NCI-H524 treated with DMSO at 0.1 percent for 48 hours (cell line): ENCODE measurements at places on chromosomes 3 and 15.

DNA sequence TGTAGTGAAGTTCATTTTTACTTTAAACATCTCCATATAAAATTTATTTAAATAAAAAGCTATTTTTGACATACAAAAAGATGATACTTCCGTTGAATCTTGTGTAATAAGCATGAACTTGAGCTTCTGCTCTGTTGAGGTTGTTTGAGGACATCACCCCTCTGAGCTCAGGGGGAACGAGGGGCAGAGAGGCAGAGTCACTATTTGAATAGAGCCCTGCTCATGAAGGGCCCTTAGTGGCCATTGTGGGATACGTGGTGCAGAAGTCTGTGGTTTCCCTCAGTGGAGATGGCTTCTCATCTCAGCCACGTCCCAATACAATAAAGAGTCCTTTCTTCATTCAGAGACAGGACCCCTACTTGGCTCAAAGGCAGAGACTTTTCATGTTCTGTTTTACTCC is 10.6 kb downstream of the CEMIP start:
- no peak for DNase-seq

DNA sequence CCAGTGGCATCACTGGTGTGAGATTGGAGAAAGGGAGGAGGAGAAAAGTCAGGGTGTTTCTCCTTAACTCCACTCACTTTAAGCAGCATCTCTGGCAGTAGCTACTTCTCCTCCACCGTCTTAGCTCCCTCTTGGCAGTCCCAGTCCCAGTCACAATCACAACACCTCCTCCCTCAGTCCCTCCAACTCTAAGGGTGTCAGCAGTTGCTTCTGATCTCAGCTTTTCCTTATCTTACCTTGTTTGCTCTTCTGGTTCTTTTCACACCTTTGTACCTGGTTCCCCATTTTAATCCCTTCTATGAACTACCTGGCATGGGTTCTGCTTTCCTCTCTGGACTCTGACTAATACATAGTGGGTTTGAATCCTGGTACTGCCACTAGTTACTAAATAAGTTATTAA is 188.3 kb upstream of the CTDSPL start:
- DNase-seq = no peak

- DNase-seq = no peak
These were observed 329.0 kb downstream of the OCA2 start for GRCh38 chr15:27770086-27770607.

GRCh38 chr3:114151091-114151490 is 27.8 kb downstream of the DRD3 start:
- DNase-seq = peak; percentile 13

GRCh38 chr15:100034191-100034590 is 301.0 kb upstream of the LYSMD4 start:
- no peak for DNase-seq

- no peak for DNase-seq
These were observed 33.6 kb downstream of the SSUH2 start for GRCh38 chr3:8610951-8611350.

DNA sequence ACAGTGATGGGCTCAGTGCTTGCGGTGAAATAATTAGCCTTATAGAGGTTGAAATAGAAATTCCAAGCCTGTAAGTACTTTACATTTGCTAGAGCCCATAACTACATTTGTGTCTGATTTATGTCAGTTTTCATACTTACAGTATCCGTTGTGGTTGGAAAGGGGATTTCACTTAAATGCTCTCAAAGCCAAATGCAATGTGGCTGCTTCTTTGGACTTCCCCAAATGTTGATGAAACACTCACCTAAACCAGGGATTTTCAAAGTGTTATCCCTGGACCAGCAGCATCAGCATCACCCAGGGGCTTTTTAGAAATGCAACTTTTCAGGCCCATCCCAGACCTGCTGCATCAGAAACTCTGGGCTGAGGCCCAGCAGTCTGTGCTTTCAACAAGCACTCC is 378.7 kb downstream of the MCTP2 start:
- DNase-seq = no peak

DNA sequence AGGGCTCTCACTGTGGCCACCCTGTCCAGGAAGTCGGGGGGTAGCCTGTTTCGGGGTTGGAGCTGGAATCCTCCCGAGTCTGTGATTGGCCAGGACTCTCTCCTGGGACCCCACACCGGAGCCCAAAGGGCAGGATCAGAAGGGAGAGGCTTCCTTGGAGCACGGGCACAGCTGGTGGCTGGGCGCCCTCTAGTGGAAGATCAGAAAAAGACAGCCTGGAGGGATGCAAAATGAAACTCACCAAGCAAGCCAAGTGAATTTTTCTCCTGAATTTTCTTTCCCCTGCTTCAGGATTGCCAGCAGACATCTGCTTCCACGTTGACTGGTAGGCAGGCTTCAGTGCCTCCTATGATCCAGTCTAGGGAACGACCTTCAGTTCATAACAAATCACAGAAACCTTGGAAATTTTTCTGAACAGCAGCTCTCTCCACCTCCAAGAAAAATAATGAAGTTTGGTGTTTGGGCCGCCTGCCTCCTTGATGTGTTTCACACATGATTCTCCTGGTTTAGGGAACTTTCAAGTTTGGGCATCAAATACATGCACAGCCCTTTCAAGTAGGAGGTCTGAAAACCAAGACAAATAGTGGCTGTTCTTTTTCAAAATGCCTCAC is 224.6 kb downstream of the VPS13C start:
- DNase-seq = peak; percentile 20

GRCh38 chr3:196210673-196211556 is at the start of gene ZDHHC19:
Gene ZDHHC19 (minus strand): TSS chr3:196211400. CDS start chr3:196211315, 85 bp downstream.
- no peak for DNase-seq

DNA sequence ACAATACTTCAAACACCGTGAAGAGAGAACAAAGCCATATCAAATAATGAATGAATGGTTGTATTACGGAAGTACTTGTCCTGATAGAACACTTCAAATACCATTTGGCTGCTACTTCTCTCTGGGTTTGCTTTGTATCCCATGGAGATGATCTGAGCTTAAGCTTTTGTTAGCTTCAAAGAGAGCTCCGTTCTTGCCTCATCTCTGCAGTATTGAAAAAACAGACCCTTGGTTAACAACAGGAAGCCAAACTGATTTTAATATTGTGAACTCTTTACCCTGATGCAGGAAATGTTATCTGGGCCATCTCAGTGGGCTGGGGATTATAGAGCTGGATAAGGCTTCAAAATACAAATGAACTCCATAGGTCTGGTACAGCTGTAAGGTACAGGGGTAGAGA is 101.0 kb downstream of the CHL1 start:
- no peak for DNase-seq

DNA sequence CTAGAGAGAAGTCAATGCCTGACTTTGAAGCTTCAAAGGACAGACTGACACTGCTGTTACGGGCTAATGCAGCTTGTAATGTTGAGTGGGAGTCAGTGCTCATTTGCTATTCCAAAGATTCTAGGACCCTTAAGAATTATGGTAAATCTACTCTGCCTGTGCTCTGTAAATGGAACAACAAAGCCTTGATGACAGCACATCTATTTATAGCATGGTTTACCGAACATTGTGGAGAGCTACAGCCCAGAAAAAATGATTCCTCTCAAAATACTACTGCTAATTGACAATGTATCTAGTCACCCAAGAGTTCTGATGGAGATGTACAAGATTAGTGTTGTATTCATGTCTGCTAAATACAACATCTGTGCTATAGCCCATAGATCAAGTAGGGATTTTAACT is 262.3 kb downstream of the EPHA6 start:
- DNase-seq = no peak

DNA sequence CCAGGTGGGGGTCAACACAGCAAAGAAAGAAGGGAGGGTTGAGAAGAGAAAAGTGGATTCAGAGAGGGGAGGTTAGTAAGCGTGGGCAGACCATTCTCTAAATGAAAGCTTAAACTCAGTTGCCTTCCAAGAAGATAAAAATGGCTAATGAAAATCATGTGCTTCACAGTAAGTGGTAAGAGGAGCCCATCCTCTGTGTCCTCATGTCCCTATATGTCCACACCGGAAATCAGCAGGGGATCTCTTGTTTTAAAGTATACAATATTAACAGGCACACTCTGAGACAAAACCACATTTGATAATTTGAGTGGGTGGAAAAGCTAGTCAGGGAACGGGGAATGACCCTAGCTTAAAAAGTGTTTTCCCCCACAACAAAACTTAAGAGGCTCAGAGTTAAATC is 4.4 kb upstream of the FOXP1 start:
- no peak for DNase-seq

- no peak for DNase-seq
These were observed 2.6 kb downstream of the ILDR1 start for GRCh38 chr3:122019493-122019892.

- no peak for DNase-seq
These were observed 6.7 kb downstream of the EFCC1 start for GRCh38 chr3:129007792-129008191.

GRCh38 chr15:33865416-33865815 is 102.9 kb upstream of the CHRM5 start:
- no peak for DNase-seq
